AG04449 (cell line): ENCODE measurements at places on chromosomes 1 and 21.

GRCh38 chr1:52102336-52103013 is 39.4 kb upstream of the ZFYVE9 start:
- DNase-seq, result no peak

GRCh38 chr1:156476501-156477298 is 23.9 kb downstream of the MEF2D start:
- no peak for DNase-seq

DNA sequence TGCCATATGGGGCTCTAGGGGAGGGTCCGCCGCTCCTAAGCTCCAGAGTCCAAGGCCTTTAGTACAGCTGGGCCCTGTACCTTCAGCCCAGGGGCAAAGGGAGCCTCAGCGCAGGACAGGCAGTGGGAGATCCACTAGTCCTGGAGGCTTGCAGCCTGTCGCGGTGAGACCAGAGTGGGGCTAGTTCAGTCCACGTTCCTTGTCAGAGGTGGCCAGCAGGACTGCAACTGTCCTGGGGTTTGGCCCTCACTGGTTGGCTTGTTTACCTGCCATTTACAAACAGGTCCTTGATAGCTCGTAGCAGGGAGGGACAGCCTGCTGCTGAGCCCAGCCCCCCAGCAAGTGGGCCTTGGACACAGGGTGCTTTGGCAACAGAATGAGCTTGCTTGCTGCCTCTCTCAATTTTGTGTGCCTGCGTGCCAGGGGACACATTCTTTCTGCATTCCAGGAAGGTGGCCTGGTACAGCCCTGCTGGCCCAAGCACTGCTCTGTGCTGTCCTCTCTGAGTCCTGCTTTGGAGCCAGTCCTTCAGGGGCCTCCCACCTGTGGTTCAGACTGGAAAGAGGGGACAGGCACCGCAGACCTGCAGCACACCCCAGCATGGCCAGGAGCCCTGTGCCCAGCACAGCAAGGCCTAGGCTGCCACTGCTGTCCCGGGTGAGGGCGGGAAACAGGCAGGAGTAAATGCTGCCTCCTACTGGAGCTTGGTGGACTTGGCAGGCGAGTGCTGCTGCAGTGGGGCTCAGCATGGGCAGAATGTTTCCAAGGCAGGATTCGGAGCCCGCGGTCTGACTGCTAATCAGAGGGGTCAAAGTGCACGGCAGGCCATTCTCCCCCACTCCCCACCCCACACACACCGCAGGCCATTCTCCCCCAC is 15.2 kb downstream of the H6PD start:
- no peak for DNase-seq

GRCh38 chr1:158951956-158952355 is 20.6 kb downstream of the PYHIN1 start:
- no peak for DNase-seq

GRCh38 chr1:1554926-1555915 is 14.8 kb upstream of the TMEM240 start:
- peak; percentile 34 for DNase-seq
